ENCODE measurements at places on chromosomes 1 and 21.

DNA sequence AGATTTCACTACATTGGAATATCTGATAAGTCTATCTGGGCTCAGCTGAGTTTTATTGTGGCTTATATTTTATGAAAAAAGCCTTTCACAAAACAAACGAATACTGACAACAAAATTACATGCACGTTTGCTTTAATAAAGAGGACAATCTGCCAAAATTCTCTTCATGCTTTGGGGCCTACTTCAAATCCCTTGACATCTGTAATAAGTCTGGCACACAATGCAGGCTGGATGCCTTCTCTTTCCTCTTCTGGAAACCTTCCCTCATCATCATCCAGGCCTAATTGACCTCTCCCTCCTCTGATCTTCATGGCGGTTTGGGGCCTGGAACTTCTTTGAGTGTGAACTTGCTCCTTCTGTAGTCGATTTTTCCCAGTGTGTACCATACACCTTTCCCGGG, 70.3 kb downstream of the MAP10 start:
- DNase-seq, result no peak

GRCh38 chr1:234114648-234115307, 210.3 kb downstream of the SLC35F3 start:
- DNase-seq, result peak; percentile 68

DNA sequence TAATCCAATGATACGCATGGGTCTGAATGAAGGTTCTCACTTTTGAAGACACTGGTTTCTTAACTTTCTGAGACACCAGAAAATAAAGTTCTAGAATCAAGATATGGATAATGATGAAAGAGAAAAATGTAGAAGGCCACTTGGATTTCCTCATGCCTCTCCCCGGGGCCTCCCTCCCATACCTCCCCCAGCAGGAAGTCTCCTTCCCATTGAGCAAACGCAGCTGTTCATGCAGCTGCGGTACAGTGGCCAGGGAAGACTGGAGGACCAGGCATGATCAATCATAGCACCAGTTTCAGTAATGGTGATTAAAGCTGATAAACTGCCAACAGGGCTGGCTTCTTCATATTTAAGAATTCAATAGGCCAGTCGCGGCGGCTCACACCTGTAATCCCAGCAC, 10.9 kb upstream of the UBR4 start:
- DNase-seq, result no peak

- no peak for DNase-seq
Measured at GRCh38 chr1:230702934-230703678, 10.8 kb downstream of the AGT start.

DNA sequence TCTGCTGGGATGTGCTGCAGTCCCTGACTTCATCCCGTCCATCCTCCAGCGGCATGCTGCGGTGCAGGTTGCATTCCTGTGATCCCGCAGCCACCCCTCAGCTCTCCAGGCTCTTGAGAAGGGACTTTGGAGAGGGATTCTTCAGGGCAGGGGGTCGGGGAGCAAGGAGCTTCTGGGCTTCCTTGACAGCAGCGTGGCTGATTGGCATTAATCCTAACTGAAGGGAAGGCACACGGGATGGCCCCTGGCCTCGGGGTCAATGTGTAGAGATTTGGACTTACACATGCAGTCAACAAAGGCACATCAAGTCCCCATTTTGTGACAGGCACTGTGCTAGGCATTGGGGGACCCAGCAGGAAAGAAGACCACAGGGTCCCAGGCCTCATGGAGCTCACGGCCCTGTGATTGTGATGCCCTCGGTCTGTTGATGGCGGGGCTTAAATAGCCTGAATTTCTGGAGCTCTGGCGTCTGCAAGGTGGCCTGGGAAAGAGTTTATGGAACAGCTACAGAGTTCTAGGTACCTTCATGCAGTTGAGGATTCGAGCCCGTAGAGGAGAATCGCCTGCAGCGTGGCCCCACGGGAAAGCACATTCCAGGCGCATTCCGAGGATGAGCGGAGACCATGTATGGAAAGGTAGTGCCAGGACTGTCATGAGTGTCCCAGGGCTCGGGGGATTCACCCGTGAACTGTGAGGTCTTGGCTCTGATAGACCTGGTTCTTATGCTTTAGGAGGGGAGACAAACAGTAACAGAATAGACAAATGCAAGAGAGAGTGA, 20.1 kb downstream of the PSEN2 start:
- DNase-seq, result no peak

- no peak for DNase-seq
Measured at GRCh38 chr1:64594446-64594845, 124.5 kb downstream of the CACHD1 start.

DNA sequence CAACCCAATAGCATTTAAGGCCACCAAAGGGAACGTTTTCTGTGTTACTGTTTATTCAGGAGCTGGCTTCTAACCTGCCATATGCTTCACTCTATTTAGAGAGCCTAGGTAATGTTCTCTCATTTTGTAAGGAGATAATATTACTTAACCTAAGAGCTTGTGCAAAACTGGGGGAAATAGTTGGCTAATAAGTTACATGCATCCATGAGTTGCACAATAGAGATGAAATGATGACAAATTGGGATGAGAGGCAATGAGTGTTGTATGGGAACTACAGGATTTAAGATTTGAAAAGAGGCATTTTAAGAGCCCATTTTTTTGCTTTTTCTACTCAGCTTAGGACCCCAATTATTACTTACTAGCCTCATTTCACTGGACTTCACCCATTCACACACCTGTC, 151.0 kb downstream of the ST6GALNAC3 start:
- no peak for DNase-seq

DNA sequence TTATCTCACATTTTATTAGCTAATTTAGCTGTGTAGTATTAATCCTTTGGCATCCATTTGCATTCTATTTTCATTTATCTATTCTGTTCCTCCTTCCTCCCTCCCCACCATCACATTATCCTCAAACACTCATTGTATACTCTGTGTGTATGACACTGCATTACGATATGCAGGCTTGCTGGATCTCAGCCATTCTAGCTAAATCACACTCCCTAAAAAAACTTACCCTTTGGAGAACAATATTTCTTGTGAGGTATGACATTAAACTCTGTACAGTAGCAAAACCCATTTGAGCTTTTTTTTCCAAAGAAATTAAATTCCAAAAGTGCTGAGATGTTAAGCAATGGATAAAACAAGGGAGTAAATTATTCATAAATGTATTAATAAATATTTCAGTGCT, 11.4 kb upstream of the RAB3GAP2 start:
- no peak for DNase-seq

GRCh38 chr1:3251807-3252428, 182.9 kb downstream of the PRDM16 start:
- peak; percentile 28 for DNase-seq
